ENCODE measurements at places on chromosomes 16 and 17.

DNA sequence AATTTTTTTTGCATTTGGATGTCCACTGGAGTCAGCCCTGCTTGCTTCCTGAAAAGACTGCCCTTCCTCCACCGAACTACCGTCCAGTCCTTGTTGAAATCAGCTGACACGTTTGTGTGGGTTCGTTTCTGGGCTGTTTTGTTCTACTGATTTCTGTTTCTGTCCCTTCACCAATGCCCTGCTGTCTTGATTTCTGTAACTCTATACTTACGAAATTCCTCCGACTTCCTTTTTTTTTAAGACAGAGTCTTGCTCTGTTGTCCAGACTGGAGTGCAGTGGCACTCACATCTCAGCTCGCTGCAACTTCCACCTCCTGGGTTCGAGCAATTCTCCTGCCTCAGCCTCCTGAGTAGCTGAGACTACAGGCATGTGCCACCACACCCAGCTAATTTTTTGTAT is 8.4 kb upstream of the GAA start:
- DNase-seq, result no peak

DNA sequence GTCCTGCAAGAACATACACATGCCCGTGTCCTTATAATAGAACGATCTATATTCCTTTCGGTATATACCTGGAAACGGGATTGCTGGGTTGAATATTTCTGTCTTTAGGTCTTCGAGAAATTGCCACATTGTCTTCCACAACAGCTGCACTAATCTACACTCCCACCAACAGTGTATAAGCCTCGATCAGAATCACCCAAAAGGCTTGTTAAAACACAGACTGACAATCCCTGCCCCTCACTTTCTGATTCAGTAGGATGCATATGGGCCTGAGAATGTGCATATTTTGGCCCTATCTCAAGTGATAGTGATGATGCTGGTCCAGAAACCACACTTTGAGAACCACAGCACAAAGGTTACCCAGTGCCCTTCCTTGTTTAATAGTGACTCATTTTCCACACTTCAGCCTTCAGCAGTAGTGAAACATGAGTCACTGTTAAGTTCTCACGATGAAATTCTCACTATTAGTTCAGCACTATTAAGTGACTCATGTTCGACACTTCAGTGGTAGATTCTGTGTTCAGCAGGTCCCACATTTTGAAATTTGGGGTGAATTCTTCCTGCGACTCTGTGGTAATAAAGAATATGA is 215.6 kb downstream of the GRIN2A start:
- DNase-seq, result no peak

DNA sequence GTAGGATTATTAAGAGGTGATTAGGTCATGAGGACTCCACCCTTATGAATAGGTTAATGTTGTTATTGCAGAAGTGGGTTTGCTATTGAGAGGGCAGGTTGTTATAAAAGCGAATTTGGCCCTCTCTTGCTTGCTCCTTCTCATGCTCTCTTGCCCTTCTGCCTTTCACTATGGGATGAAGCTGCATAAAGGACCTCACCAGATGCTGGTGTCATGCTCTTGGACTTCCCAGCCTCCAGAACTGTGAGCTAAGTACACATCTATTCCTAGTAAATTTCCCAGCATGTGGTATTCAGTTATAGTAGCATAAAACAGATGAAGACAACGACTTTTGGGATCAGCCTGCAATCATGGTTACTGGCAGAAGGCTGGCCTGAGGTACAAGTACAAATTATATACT is 41.4 kb upstream of the FBXO47 start:
- no peak for DNase-seq

- no peak for DNase-seq
These were observed 15.8 kb upstream of the RBBP6 start for GRCh38 chr16:24523569-24523968.

DNA sequence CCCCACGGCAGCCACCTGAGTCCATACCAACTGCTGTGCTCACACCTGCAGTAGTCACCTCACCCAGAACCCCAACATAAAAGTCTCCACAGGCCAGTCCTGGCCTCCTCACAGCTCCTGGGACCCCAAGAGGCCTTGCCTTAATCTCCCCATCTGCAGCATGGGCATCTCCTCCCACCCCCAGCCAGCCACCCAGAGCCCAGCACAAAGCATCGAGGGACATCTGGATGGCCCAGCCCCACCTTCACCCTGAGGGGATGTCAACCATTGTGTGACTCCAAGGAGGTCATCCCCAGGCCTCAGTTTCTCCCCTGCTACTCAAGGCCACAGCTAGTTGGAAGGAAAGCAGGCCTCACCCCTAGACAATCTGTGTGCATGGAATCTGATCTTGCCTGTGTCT is 1775.3 kb downstream of the TP53TG3F start:
- no peak for DNase-seq

DNA sequence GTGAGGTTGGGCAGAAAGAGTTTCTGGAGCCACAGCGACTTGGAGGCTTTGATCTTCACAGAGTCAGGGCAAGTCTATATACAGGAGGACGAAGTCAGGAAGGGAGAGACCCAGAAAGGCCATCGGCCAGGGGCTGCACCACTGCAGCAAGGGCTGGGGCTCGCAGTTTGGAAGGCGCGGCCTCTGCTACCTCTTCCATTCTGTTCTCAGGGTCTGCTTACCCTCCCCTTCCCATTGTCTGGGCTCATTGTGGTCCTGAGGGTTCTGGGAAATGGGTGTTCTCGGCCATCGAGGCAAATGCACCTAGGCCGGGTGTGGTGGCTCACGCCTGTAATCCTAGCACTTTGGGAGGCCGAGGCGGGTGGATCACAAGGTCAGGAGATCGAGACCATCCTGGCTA is 16.0 kb downstream of the ST6GALNAC1 start:
- no peak for DNase-seq

DNA sequence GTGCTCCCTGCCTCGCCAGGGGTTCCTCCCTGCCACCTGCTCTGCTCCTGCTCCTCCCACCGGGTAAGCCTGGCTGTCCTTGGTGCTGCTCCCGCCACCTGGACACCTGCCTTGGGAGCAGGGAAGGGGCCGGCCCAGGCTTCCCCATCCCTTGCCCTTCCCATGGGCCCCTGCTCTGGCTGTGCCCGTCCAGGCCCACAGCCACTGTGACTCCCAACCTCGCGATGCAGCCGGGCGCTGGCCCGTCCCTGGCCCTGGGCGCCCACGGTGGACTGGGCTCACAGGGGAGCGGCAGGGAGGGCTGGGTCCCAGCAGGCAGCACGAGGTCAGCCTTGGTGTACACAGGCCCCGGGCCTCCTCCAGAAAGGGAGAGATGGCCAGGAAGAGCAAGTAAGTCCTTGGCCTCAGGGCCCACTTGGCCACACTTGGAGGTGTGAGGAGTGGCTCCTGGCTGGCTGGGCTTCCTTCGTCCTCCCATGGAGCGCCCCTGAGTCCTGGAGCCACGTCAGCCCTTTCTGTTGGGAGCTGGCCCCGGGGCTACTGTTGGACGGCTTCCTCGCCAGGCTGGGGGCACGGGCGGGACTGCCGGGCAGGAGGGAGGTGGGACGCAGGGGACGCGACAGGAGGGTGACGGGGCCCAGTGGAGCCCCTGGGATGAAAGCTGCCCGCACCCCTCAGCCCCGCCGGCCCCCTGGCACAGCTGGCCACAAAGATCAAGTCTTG is 15.3 kb downstream of the ENGASE start:
- no peak for DNase-seq

DNA sequence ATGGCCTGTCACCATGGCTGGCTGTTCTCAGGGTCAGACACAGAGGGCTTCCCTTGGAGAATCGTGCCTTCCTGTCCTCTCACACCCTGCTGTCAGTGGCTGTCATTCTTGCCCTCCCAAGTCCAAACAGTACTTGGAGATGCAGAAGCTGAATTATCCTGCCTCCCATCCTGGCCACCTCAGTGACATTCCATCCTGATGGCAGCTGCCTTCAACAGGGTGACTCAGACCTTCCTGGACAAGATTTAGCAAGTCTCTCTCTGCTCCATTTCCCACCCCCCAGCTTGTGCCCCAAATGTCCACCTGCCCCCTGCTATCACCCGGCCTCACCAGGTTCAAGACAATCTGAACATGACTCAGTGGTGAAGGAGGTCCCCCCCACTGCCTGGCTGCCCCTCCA is 4.8 kb upstream of the KRT36 start:
- DNase-seq, result peak; percentile 16

DNA sequence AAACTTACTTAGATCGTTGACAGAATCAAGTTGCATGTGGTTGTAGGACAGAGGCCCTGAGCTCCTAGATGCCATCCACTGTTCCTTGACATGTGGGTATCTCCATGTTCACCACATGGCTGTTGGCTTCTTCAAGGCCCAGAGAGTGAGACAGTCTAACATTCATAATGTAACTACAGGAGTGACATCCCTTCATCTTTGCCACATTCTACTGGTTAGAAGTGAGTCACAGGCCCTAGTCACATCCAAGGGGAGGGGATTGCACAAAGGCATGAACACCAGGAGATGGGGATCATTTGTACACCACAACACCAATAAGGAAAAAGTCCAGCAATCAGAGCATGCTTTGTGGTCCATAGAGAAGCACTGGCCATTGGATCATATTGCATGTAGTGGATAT is 56.6 kb downstream of the WSCD1 start:
- no peak for DNase-seq

GRCh38 chr16:11681556-11681955 is 13.3 kb downstream of the SNN start:
- DNase-seq, result no peak

- no peak for DNase-seq
These were observed 151.7 kb downstream of the PRKCB start for GRCh38 chr16:23987443-23987842.

- no peak for DNase-seq
These were observed 140.6 kb downstream of the CLEC16A start for GRCh38 chr16:11084876-11085485.

GRCh38 chr16:82649766-82650165 is 23.0 kb downstream of the CDH13 start:
- no peak for DNase-seq

DNA sequence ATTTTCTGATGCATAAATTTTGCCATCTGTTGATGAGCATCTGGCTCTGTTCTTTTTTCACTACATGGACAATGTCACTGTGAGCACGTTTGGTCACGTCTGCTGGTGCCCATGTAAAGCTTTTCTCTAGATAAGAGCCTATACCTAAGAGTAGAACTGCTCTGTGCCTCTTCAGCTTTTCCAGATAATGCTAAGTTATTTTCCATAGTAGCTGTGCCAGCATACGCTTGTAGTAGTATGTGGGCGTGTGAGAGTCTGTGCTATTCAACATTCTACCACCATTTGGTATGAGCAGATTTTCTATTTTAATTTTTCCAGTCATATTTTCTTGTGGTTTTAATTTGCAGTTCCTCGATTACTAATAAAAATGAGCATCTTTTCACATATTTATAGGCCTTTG is 33.2 kb downstream of the VPS35L start:
- peak; percentile 24 for DNase-seq

- DNase-seq, result no peak
These were observed 8.6 kb downstream of the PIGQ start for GRCh38 chr16:578232-578869.

DNA sequence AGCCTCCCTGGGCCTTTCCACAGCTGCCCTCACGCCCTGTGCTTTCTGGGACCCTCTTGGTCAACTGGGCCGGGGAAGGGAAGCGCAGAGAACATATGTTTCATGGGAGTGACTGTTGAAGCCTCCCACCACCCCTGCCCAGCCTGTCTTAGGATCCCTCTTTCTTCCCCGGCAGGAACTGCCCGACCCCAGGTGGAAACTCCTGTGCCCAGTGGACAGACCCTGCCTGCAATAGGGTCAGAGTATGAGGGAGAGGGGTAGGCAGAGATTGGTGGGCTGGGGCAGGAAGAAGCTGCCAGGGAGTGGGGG is 10.5 kb downstream of the HEXIM2 start:
- DNase-seq, result no peak

- peak; percentile 50 for DNase-seq
These were observed 36.7 kb upstream of the CIBAR2 start for GRCh38 chr16:85148931-85149330.

- DNase-seq, result peak; percentile 3
These were observed 220.1 kb upstream of the SOX9 start for GRCh38 chr17:71900621-71901229.

- DNase-seq, result no peak
These were observed 27.0 kb downstream of the IRX6 start for GRCh38 chr16:55350984-55351383.

- no peak for DNase-seq
These were observed 56.0 kb upstream of the TOB1 start for GRCh38 chr17:50922107-50922506.

DNA sequence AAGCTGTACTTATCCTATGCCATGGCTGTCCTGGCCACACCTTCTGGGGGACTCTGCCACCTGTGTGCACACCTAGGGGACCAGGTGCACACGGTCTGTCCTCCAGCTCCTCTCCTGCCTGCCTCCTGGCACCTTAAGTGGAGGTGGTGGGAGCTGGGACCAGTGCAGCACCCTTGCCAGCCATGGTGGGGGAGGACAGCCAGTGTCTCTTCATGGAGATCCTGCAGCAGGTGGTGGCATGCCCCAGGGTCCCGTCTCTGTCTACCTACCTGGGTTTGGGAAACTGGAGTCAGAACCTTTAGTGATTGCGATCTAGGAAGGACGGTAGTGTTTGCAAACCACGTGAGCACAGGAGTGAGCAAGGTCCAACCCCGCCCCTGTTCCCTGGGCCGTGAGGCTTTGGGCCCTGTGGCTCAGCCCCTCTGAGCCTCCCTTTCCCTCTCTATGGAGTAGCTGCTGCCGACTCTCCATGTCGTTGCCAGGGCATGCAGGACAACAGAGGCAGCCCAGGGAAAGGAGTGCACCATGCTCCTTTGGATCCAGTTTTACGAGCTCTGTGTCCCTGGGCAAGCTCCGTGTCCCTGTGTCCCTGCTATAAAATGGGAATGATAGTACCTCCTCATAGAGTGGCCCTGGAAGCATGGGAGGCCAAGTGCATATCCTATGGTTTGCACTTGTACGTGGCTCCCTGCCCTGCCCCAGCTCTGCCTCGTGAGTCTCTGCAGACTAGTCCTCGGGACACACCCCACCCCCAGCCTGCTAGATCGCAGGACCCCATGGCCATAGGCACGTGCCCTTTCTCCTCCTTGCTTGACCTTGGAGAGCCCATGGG is 7.1 kb downstream of the ADGRG1 start:
- no peak for DNase-seq

DNA sequence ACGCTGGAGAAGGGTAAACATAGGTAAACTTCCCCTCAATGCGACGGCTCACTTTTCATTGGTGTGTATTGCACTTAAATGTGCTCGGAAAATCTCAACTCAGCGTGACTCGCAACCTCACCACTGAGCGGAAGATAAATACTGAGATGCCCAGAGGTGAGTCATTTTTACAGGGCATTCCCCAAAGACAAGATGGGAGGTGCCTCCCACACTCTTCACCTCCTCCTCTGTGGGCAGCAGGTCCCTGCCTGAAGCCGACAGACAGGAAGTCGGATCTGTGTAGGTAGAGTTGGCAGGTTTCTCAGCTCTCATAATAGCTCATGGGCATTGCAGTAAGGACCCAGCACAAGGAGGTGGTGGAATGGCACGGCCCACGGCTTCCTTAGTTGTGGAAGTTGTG is 274.6 kb upstream of the HSBP1 start:
- peak; percentile 13 for DNase-seq
